Effector CD4-positive, alpha-beta T cell (primary cell): ENCODE measurements at places on chromosomes 5 and 9.

DNA sequence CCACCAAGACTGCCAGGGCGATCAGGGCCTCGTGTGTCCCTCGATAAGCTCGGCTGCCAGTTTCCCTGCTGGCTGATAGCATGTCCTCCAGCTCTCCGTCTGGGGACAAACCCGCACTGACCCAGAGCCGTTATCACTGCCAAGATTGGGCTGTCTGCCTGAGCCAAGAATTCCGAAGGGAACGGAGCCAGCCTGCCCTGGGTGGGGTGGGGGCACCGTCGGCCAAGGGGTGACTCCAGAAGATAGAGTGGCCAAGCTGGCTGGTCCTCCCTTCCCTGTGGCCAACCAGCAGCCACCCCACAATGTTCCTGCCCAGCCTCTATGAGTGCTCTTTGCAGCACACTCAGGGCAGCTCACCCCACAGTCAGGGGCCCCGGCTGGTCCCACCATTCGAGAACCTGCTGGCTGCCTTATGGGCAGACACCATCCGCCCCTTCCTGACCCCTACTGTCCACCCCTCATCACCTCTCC is 29.4 kb downstream of the HRH2 start:
- no peak for DNase-seq

DNA sequence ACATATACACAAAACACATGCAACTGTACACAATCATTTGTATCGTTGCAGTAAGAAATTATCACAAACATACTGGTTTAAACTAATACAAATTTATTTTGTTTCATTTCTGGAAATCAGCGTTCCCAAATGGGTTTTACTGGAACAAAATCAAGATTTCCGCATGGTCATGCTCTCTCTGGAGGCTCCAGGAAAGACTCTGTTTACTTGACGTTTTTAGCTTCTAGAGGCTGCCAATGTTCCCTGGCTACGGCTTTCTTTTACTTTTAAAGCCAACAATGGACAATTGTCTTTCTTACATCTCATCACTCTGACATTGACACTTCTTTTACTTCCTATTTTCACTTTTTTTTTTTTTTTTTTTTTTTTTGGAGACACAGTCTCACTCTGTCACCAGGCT is 793.1 kb downstream of the CDH9 start:
- no peak for DNase-seq

- no peak for DNase-seq
These were observed 49.8 kb downstream of the LMNB1 start for GRCh38 chr5:126826619-126827215.

DNA sequence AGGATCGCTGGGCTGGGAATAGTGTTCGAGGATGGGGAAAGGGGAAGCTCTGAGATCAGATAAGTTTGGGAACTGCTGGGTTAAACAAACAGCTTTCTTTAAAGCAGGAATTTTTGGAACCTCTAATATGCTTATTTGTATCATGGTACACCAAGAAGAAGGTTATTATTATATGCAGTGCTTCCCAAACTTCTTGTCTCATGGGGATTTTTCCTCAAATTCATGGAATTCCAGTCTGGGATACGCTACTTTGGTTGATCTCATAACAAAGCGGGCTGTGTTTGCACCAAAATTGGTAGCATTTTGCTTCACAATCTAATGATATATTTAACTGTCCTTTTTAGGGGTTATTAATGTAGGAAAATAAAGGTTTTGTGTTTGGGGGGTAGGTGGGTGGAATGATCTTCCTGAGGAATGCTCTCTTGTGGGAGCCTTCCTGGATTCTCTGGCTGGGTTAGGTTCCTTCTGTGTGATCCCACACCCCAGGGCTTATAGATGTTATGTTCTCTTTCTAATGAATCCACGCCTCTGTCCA is 116.2 kb upstream of the PANK3 start:
- no peak for DNase-seq

- no peak for DNase-seq
These were observed 971 bp downstream of the PHYKPL start for GRCh38 chr5:178231539-178232123.

DNA sequence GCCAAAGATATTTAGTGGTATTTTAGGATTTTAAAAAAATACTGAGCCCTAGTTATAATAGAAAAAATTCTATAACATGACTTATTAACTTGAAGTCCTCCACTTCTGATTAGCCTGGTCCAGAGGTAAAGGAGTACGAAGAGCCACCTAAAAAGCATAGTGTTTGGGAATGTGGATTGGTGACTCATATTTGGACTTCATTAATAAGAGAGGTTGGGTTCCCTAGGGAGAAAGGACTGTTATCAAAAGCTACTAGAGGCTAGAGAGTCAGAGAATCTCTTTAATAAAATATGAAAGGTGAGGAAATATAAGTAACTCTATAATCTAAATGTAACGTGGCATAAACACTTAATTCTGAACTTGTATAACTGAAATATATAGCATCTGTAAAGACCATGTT is 180.7 kb upstream of the TARS1 start:
- no peak for DNase-seq

GRCh38 chr5:148805326-148806290 is 20.8 kb upstream of the ADRB2 start:
- DNase-seq = no peak

DNA sequence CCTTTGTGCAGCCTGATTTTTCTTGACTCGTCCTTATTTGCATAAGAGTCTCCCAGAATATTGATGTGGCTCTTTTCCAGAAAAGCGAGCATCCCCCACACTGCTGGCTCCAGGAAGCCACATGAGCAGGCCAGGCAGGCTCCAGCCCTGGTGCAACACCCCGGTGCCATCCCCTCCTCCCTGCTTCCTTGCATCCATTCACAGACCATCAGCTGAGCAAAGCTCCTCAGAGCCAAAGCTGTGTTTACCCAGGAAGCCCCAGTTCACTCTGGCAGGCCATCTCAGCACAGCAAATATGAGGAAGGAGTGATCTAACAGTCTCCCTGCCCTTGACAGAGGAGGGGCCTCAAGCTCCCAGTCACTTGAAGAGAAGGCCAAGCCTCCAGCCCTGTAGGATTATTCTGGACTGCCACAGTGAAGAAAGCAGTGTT is 34.4 kb downstream of the INSYN2B start:
- no peak for DNase-seq

GRCh38 chr5:52787600-52788504 is at the start of the genes ITGA1 and PELO:
Gene ITGA1, plus strand, starts transcription at chr5:52787916. Its CDS starts 438 bp downstream, at chr5:52788354.
Gene PELO, plus strand, starts transcription at chr5:52787916. Its CDS starts 12,479 bp downstream, at chr5:52800395.
- peak; percentile 29 for DNase-seq

DNA sequence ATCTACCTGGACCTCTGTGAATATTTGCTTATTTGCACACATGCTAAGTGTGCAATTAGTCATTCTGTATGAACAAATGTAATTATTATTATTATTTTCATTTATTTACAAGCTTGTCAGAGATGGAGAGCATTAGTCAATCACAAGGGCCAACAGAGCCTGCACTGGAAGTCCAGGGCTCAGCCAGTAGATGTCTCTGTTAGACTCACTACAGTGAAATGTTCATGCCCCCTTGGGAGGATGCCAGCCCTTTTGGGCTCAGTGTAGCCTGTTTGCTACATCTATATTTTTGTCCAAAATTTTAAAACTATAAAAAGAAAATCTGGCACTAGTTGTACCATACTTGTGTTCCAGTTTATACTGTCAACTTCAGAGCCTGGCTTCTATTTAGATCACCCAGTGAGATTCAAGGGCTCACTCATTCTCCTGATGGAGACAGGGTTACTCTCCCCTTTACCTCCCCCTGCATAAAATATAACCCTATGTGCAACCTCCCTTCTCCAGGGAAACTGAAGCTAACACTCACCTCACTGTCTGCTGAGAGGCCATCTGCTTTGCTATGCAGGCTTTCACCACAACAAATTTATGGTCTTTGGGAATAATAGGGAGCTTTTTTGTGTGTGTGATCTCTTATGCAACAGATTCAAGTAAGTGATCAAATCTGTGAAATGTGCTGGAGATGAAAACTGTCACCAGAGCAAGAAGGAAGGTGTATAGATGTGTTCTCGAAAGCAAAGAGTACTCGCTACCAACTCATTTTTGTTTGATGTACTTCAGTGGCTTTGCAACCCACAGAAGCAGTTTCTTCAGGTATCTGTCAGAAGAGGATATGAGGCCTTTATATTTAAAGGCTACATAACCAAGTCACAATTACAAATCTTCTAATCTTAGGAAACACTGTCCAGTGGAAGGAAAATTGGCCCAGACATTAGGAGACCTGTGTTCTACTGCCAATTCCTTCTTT is 99.9 kb upstream of the TLE4 start:
- no peak for DNase-seq

DNA sequence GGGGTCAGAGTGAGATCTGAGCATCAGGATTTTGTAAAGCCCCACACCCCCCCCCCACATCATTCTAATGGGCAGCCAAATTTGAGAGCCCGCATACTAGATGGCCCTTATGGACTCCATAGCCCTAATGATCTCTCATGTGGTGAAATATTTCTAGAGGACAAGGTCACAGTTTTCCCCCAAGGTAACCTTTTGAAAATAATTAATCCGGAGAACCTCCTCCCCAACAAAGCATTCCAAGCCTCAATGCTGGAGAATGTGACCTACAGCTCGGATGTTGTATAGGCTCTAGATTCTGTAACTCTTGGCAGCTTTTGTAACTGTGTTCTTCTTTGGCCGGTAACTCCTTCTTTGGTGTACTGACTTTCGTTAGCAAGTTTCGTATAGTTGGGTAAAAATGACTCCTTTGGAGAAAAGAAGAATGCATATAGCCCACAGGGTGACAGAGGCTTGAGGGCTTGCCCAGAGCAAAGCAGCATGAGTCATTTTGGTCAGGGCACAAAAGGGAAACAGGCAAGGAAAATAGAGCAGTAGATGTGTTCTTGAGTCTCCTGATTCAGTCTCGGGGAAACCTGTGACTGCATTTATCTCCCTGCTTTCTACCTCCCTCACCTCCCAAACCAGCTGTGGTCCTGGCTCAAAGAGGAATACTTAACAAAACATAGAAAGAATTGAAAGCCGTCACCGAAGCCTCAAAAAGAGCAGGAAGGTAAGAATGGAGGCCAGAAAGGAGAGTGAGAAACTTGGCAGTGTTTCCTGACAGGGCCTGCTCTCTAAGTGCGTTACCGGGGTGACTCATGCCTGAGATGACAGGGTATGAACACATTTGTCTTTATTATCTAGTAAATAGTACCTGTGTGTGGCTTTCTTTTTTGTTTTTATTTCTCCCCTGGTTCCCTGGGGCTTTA is 6.6 kb upstream of the XPA start:
- DNase-seq = no peak

DNA sequence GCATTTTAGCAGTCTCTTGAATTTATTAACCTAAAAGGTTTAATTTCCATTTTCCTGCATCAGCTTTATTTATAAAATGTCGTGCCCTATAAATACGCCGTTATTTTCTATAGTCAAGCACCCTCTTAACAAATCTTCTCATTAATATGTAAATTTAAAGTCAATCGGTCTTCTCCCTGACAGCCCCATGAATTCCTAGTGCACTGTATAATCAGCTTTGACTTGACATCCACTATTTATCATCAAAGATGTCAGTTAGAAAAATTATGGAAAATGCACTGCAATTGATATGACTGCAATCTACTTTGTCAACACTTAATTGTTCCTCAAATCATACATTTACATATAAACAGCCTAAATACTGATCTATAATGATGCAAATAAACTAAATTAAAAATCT is 83.4 kb downstream of the AP3B1 start:
- no peak for DNase-seq

DNA sequence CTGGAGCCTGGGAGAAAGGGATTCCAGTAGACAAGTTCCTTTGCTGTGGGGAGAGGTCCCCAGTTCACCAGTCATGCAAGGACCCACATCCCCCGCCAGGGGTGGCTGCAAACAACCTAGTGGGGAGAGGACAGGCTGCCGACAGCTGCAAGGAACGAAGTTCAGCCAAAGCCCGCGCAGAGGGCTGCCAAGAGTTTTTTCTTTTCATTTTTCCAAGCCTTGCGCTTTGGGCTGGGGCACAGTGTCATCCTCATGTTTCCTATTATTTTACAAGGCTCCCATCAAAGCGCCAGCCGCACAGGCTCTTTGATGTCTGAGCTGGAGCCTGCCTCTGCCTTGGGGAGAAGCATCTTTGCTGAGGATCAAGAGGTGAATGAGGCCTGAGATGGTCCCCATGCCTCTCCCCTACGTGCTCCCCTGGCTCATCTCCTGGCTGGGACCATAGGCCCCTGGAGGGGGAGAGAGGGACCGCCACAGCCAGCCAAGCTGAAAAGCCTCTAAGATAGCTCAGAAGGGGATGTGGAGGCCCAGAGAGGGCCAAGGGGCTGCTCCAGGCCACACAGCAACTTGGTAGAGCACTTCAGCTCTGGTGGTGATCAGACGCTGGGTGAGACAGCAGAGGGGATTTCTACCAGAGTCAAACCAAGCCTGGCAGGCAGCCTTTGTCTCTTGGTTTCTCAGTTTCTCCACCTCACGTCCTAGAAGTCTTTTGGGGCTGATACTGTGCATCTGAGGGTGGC is 50.4 kb upstream of the SYNPO start:
- DNase-seq = no peak

DNA sequence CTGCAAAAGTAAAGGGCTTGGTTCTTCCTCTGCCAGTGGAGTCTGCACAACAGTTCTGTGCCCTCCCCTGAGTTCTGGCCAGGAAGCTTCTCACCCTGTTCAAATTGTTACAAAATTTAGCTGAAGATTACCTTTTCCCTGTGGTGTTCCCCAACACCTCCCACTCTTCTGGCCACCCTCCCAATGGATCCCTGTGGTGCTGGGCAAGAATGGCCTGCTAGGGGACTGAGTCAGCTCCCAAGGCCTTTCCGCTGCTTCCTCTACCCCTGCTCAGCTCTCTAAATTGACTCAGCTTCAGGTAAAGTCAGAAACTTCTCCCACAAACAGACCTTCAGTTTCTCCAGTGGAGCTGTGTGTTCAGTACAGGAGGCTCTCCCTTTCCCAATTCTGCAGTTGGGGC is 186.0 kb downstream of the NR2F1-AS1 start:
- no peak for DNase-seq

- DNase-seq = no peak
These were observed 171.4 kb upstream of the NFIB start for GRCh38 chr9:14485366-14485765.

DNA sequence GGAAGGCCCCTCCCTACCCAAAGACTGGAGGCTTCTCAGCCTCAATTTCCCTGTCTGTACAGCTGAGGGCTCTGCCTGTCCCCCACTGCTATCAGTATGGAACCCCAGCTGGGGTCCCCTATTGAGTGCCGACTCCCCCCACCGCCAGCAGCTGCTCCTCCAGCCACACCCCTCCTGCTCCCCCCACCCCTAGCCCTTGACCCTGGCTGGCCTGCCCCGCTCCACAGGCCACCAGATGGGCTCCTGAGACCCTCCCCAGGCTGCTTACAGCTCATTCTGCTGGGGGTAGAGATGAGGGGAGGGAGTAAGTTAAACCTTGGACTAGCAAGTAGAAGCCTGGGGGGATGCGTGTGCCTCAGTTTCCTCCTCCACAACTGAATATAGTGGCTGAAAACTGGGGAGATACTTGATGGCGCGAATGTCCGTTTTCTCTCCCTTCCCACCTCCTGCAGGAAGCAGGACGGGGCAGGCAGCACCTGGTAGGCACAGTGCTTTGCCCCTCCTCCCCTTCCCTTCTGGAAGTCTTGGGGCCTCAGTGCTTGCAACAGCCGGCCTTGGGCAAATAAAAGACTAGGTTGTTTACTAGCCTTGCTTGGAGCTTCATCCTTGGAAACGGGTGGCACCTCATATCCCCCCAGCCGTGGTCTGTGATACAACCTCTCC is 19.1 kb downstream of the URM1 start:
- no peak for DNase-seq
